ENCODE measurements at places on chromosomes 3 and 15.
A peak's percentile ranks its signal among the peaks of the same experiment; 100 is the strongest.

DNA sequence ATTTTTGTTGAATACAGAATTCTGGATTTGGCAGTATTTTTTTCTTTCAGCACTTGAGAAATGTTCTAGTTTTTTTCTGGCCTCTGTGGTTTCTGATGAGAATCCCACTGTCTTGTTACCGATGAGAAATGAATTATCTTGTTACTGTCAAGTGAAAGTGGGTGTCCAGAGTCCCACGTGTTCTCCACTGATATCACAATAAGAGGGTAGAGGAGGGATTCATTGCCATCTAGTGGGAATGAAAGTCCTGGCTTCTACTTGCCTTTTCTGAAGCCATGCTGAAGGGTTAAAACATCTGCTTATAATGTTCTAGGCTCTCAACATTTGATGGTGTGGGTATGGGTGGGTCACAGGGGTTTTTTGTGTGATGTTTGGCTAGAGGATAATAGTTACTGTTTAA lies 66.1 kb downstream of the SEC22A start:
- DNase-seq, result no peak

DNA sequence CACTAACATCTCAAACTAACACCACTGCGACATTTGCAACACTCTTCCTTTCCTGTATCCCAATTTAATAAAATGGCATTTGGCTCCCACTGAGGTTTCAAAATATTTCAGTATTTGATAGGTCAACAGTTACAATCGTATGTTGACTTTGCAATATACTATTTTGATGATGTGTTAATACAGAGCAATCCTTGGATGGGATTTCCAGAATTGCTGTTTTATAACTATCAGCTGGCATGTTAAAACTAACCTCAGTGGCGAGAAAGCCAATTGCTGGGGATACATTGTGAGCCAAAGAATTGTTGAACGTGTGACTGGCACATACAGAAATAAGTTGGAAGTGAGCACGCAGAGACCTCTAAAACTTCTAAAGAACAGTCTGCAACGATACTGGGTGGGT lies 226.1 kb upstream of the LYSMD4 start:
- DNase-seq, result no peak

DNA sequence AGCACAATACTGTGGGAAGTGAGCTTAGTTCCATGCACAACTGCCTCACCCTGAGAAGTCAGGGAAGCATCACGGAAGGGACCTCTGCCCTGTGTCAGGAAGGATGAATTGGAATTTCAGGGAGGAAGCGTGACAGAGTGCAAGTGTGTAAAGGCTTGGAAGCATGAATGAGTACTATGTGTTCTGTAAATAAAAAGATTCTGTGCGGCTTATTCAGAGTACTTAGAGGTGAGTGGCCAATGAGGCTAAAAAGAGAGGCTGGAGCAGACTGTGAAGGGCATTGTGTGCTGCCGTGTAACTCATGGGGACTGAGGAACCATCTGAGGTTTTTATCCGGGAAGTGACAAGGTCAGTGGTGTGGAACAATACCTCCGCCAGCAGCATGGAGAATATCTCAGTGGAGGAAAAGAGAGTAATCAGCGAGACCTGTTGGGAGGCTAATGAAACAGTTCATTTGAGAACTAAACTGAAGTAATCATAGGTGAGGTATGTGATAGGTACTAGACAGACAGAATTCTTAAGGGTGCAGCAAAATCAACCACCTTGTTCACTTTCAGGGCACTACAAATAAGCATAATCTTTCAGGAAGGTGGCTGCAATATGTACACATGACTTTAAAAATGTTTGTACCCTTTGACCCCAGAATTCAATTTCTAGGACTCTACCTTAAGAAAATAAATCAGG lies 64.9 kb upstream of the SPRED1 start:
- no peak for DNase-seq

DNA sequence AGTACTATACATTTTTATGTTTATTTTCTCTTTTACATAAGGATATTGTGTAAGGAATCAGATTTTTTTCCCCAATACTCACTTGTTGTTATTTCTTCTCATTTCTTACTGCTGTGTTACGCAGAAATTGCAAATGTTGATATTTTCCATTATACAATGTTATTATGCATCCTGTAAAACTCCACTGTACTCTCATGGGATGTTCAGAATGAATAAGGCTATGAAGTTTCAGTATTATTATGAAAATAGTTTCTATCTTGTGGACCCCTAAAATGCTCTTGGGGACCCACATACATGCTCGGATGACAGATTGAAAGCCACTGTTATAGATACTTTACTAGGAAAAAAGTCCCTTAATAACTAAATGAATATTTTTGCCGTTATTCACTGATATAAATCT lies 329.4 kb downstream of the EPHA3 start:
- DNase-seq, result no peak

DNA sequence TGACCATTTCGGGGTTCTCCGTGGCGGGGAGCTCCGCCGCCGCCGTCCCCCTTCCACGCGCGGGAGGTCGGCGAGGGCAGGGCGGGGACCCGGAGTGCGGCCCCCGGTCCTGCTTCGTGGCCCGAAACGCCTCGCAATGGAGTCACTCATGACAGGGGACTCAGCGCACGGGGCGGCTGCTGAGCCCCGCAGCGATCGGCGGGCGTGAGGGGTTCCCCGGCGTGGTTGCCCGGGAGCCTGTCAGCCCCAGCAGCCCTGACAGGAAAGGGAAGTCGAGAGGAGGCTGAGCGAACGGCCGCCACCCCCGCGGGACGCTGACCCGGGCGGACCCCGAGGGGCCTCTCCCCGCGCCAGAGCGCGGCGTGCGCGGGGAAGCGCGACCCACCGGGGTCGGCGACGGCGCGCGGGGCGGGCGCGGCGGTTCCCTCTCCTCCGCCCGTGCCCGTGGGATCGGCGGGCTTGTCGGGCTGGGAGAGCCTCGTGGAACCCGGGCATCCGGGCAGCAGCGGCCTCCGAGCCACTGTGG lies 564 bp upstream of the PIGZ start:
- peak; percentile 31 for DNase-seq

DNA sequence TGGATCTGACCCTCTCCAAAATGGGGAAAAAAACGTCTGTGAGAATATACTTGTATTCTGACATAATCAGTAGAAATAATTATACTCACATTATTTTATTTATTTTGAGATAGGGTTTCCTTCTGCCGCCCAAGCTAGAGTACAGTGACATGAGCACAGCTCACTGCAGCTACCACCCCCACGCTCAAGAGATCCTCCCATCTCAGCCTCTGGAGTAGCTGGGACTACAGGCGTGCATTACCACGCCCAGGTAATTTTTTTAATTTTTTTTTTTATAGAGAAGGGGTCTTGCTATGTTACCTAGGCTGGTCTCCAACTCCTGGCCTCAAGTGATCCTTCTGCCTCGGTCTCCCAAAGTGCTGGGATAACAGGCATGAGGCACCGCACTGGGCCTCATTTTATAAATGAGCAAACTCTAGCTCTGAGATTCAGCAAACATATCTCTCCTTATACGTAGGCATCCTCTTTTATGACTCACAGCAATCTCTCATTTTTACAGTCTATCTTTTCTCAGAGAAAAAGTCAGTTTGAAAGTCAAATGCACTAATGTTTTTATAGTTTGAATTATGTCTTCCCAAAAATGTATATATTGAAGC lies 989 bp upstream of the VGLL3 start:
- no peak for DNase-seq

- no peak for DNase-seq
These were observed 292.4 kb upstream of the WNT5A start for GRCh38 chr3:55779543-55779942.

- DNase-seq, result no peak
These were observed 67.7 kb downstream of the CCNL1 start for GRCh38 chr3:157092230-157092629.

DNA sequence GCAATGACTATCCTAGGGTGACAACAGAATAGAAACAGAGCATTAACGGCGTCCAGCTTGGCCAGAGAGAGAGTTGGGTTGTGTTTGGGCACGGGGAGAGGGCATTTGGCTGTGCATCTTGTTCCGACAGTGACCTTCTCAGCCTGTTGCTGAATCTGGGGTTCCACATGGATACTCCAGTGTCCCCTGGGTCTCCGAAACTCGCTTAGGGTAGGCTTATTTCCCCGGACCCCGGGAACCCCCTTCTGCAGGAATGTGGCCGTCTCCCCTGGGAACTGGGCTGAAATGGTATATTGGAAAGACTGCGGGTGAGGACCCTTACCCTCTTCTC lies 7.9 kb downstream of the SHOX2 start:
- DNase-seq, result no peak

GRCh38 chr3:99892332-99892731 lies 74.7 kb downstream of the CMSS1 start:
- no peak for DNase-seq

GRCh38 chr15:77025941-77026411 lies 31.1 kb downstream of the PSTPIP1 start:
- DNase-seq, result no peak

DNA sequence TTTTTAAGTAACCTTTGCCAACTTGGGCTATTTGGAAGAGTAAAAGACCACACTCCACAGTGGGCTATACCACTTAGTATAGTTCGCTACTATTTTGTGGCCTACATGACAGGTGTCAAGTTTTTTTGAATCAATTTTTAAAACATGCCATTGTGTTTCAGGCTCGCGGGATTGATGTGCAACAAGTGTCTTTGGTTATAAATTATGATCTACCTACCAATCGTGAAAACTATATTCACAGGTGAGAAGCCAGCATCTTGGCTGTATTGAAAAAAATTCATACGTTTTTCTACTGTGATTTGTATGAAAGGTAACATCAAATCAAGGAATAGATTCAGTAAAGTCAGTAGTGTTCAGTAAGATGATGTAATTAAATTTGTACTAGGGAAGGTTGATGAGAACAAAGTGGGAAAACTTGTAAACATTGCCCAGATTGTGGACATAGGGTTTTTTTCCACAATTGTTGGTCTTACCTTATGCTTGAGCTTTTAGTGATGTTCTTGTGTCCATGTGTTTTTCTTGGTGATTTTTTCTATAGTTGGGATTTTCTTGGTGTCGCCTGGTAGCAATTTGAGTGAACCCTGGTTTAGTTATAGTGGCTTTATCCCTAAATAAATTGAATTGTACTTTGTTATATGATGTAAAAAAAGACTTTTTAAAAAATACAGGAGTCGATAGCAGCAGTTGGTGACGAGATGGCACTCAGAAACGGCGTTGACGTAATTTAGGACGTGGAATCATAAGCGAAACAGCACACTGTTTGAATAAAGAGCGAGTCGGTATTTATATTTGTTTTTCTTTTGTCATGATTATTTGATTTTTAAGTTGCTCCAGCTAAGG lies 4.5 kb downstream of the EIF4A2 start:
- no peak for DNase-seq

DNA sequence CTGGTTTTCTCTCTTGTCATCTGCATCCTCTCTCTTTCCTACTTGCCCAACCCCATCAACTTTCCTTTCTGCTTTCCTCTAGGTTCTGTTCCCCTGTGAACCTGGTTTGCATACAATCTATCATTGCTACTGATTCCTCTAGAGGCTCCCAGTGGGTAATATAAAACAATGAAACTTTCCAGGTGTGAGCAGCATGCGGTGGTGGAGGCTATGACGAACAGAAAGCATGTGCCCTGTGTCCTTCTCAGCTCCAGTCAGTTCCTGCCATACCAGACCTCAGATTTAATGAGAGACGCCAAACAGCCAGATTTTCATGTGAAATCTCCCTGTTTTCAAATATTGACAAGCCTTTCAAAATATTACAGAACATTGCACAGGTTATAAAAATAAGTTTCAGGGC lies 3.5 kb upstream of the ACAP2 start:
- no peak for DNase-seq

GRCh38 chr15:91127236-91127955 lies 27.3 kb downstream of the SV2B start:
- no peak for DNase-seq

DNA sequence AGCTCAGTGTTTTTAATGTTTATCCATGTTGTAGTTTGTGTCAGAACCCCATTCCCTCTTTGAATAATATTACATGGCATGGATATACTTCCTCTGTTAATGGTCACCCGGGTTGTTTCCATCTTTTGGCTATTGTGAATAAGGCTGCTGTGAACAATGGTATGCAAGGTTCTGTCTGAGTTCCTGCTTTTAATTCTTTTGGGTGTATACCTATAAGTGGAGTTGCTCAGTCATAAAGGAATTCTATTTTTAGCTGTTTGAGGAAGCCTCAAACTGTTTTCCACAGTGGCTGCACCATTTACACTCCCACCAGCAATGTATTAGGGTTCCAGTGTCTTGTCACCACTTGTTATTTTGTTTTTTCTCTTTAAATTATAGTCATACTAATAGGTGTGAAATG lies 99.6 kb downstream of the SLC25A26 start:
- no peak for DNase-seq

DNA sequence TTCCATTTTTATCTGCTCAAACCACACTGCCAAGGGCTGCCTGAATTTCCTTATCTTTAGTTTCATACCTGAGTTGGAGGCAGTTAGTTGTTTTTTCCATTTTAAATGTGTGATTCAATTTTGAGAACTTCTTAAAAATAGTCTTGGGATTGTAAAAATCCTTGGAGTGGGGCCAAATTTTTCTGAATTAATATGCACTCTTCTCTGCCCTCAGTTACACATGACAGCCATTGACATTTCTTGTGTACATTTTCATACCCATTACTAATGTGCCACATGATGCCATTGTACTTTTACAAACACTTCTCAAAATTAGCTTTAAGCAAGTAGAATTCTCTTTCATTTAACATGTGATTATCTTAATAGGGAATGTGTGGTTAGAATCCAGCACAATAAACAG lies 141.7 kb downstream of the C3orf38 start:
- DNase-seq, result no peak

DNA sequence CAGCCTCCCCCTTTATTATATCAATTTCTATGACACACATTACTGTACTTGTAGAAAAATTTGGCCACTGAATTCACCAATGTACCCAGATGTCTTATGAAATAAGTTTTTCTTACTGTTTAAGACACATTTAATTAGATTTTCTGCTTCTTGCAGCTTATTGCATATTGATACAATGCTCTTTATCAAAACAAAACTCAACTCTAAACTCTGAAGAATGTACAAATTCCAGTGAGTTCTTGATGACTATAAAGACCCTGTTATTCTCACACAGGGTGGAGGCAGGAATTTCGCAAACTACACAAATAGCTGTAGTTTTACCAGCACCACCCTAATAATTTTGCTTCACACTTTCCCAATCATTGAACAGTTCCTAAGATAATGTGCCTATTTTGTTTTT lies 22.0 kb downstream of the CMTM6 start:
- DNase-seq, result no peak

- no peak for DNase-seq
These were observed 1.2 kb upstream of the LARS2 start for GRCh38 chr3:45387171-45387570.

DNA sequence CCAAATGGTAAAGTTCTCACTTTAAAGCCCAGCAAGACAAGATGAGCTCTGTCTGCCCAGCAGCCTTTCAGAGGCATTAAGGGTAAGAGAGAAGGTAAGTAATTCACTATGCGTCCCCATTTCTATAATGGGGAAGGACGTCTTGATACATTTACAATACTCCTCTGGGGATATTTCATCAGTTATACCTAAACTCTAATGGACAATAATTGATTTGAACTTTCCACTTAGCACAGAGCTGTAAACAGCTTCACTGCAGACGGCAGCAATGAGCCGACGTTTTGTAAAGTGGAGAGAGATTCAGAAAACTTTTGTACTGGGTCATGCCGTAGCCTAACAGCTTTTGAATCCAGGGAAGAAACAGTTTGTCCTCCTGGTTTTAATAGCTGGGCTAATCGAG lies 127.4 kb downstream of the TIGIT start:
- no peak for DNase-seq

- DNase-seq, result no peak
These were observed 10.8 kb upstream of the ZMAT3 start for GRCh38 chr3:179082416-179082815.
